ENCODE measurements at places on chromosomes 11 and 22.

DNA sequence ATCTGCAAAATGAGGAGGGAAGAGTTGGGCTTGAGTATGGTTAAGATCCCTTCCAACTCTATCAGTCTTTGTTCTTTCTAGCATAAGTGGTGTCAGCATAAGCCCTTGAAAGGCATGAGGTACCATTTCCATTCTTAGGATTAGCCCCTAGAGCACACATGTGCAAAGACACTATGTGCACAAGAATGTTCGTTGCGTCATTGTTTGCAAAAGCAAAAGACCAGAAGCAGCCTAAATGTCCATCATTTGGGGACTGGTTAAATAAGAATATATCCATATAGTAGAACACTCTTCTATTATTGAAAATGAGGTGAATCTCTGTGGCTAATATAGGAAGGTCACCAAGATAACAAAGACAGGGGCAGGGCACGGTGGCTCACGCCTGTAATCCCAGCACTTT, 10.0 kb upstream of the KCTD14 start:
- no peak for DNase-seq

GRCh38 chr11:121485216-121485615, 32.4 kb upstream of the SORL1-AS1 start:
- DNase-seq = no peak

DNA sequence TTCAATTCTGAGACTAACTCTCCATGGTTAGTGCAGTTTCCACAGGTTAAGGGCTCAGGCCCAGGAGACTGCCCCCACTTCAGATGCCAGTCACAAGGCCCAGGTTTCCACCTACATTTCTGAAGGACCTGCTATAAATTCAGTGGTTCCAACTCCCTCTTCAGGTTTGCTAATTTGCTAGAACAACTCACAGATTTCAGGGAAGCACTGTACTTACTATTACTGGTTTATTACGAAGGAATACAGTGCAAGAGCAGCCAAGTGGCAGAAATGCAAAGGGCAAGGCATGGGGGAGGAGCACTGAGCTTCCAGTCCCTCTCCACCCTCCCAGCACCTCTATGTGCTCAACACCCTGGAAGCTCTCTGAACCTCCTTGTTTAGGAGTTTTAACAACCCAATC, 39.3 kb upstream of the SPON1 start:
- DNase-seq = no peak

- DNase-seq = no peak
Observed at GRCh38 chr11:77063407-77063806, 3.4 kb upstream of the CAPN5 start.

- DNase-seq = no peak
Observed at GRCh38 chr11:26987731-26988130, 6.2 kb upstream of the FIBIN start.

DNA sequence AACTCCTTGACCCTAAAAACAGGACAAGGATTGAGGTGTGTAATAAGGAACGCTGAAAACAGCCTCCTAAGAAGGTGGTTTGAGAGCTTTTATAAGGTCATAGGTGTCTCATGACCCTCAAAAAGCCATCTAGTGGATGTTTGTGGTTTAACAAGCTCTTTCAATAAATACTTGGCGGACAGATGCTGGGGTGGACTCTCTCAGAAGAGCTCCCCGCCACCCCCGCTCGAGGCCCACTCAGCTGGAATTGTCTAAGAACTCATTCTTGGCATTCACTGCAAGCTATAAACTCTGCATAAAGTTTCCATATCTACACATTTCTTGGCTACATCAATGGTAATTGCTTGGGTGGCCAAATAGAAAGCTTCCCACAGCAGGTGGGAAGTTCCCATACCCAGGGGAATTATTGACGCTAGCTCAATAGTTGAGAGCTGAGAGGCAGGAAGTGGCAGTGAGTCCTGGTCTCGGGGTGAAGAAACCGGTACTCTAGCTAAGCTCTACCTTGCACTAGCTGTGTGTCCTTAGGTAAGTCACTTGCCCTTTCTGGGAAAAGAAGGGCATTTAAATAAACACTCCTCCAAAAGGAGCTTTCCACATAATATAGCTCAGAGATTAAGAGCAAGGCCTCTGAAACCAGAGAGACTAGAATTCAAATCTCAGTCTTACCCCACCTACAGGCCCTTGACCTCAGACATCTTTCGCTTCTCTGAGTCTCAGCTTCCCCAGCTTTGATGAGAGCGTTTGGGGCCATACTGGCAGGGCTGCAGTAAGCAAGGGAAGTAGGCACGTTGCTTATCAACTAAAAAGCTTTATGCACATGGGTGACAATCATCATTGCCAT, 6.4 kb downstream of the MS4A15 start:
- no peak for DNase-seq

DNA sequence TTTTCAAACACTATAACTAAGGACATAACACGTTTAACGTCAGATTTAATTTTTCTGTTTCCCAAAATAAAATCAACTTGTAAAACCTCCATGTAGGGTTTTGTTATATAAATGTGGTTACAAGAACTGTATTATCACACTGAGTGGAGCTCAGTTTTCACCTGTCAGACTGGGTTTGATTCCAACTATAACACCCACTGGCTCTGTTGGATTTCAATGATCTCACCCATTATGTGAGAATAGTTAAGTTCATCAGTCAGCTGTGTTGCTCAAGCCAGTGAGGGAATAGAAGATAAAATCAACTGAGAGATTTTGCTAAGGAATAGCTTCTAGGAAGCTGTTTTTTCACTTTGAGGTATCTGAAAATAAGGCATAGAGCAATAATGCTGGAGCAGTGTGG, 5.1 kb upstream of the OR52R1 start:
- no peak for DNase-seq

DNA sequence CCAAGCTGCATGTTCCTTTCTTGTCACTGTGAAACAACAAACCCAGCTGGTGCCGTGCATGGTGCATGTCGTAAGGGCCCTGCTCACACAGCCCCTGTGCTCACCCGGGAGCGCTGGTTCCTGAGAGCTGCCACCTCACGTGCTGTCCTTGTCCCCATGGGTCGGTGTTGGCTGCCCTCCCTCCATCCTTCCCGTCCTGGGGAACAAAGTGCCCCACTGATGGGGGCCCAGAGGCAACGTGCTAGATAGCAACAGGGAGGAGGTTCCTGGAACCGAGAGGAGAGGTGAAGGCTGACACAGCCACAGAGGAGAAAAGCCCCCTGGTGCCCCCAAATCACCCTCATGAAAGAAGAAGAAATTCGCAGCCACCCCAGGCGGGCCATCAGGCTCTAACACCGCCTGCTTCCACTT, 56.6 kb upstream of the SLC22A12 start:
- no peak for DNase-seq

DNA sequence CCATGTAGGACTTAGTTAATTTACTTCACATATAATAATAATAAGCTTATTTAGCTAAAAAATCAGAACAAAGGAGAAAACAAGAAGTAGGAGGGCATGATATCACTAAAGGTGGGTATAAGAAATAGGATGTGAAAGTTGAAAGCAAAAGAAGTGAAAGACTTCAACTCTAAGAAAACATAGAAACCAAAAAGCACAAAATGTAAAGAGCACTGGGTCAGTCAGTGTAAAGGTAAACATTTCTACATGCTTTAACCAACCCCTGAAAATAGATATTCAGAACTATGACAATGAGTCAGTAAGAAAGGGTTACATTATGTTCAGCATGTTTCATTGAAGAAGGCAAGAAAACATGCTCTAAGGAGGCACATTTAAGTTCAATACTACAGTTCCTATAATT, 298.8 kb downstream of the SWAP70 start:
- no peak for DNase-seq

- no peak for DNase-seq
Observed at GRCh38 chr22:28052825-28053269, 133.8 kb upstream of the PITPNB start.

DNA sequence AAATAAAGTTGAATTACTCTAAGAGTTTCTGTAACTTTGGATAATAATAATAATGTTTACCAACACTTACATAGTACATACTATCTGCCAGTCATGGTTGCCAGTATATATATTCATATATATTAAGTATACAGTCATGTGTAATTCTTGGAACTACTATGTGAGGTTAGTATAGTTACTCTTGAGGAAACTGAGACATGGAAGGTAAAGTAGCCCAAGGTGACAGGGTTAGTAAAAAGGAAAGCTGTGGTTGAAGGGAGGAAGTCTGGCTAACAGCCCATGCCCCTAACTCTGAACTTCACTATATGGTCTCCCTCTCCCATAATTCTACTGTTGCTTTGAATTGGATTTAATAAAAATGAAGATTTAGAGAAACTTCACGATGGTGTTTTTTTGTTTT, 24.9 kb downstream of the FDX1 start:
- DNase-seq = no peak

DNA sequence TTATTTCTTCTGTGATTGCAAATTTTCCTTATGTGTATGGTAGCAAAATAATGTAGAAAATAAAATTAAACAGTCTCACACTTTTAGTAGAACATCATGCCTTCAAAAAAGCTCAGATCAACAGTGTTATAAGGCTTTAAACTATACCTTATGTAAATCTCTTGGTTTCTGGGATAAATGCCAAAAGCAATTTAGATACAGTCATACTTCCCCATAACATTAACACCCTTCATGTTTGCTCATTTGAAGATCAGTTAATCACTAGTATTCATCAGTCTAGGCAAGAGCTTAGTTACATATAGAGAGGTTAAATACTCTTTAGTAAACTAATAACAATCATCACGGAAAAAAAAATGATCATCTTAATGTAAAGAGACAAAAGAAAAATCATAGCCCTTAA, 421.8 kb upstream of the ANO3 start:
- no peak for DNase-seq

- DNase-seq = no peak
Observed at GRCh38 chr11:24543771-24544170, 46.9 kb downstream of the LUZP2 start.

DNA sequence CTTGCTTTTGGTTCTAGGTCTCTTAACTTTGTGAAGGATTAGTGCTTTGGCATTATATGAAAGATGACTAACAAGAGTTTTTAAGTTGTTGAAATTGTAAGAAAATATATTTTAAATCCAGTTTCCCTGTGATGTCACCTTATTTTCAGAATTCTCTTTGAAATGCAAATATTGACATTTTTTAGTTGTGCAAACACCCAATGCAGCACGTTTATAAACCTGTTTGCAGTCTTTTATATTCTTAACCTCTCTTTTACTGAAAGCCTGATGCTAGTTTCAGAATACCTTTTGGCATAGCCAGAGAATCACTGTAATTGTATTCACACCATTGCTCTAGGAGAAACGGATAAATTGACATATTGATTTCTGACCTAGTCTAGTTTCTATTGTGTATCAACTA, 42.8 kb upstream of the SLC37A2 start:
- no peak for DNase-seq

DNA sequence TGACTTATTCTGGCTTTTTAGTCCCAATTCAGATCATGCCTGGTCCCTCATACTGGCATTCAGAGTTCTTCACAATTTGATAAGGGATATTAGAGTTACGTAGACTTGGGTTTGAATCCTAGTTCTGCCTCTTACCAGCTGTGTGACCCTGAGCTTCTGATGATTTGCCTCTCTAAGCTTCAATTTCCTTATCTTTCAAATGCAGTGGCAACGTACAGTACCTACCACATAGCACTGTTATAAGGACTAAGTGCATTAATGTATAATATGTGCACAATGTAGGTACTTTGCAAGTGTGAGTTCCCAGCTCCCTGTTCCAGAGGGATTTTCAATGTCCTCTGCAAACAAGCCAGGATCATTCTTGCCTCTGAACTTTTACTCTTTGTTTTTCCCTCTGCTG, 7.3 kb downstream of the RHOG start:
- DNase-seq = no peak

DNA sequence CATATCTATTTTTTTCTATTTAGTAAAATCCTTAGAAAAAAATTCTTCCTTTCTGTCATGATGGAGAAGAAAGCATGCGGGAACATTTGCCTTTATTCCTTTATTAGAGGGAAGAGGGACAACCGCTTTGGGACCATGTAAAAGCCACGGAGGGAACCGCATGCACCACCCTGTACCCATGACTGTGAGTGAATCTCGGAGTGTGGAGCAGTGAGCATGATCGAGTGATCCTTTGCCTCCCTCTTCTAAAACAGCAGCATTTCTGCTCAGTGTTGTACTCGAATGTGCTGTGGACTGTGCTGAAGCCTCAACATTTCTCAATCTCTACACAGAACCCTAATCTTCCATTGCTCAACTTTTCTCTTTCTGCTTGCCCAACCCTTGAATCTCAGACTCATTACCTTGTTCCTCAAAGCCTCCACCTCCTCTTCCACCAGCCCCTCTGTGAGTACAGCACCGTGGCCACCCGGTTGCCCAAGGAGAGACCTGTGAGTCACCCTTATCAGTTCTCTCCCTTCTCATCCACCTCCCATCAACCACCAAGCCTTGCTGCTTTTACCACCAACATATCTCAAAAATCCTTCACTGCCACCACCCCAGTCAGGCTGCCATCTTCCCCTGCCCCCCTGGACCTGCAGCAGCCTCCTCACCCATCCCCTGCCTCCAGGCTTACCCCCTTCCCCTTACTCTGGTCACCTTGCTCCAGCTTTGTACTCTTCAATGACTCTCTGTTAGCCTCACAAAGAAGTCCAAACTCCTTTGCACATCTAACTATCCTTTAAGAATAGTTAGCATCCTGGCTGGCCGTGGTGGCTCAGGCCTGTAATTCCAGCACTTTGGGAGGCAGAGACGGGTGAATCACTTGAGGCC, 103.1 kb downstream of the NAT10 start:
- no peak for DNase-seq
